ENCODE measurements at places on chromosomes 11 and 22.

DNA sequence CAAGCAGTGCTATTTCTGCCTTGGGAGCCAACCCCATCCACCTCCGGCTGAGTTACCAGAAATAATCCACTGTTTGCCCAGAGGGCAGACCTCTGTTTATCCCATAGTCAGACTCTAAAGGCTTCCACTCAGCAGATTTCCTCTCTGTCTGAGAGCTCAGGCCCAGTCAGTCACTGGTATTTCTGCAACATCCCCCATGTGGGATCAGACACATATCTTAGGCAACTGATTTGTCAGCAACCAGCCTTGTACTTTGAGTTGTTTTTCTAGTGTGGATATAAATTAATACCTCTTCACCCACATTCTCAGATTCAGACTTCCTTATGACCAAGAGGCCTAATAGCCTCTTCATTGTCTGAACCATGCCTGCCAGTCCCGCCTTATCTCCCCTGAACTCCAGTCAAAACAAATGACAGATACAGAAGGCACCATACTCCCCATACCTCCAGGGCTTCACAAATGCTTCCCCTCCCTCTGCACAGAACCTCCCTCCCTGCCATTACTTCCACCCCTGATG lies 193.6 kb downstream of the FAM76B start:
- peak; percentile 67 for DNase-seq

DNA sequence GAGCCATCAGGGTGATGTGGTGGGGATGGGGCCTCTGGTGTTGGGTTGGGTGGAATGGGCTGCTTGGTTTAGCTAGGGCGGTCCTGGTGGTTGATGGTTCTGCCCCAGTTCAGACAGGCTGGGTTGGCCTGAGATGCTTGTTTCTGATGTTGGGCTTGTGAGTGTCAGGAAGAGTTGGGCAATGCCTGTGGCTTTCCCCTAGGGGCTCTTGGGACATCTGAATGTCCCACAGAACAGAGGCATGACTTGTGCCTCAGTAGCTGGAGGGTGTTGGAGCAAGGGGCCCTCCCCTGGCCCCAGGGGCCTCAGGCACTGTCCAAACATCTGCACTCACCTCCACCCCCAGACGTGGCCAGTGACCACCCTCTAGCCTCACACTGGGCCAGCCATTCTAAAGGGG lies 14.0 kb upstream of the CTSD start:
- DNase-seq: no peak

GRCh38 chr11:72037554-72038311 lies 39.0 kb downstream of the IL18BP start:
- peak; percentile 38 for DNase-seq

DNA sequence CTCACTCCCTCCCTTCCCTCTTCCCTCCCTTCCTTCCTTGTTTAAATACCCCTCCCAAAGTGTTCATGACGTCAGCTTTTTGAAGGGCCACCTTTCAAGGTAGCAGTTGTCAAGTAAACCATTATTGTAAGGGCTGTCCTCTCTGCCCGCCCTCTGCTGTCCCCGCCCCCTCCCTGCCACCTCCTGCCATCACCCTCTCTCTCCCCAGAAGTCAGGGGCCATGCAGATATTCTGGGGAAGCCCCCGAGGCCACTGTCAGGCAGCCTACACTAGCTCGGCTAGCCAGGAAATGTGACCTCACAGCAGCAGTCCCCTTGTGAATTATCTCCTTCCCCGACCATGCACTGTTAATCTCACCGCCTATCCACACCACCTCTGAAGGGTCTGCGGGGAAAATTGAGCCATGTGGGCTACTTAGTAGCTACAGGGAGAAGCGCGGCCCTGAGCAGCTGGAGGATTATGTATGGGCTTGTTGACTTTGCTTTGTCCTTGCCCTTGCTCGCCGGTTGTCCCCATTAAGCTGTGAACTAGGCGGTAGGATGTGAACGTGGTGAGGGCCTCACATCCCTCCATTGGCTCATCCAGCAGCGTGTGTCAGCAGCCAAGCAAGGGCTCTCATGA lies 42.1 kb upstream of the ATXN10 start:
- no peak for DNase-seq

DNA sequence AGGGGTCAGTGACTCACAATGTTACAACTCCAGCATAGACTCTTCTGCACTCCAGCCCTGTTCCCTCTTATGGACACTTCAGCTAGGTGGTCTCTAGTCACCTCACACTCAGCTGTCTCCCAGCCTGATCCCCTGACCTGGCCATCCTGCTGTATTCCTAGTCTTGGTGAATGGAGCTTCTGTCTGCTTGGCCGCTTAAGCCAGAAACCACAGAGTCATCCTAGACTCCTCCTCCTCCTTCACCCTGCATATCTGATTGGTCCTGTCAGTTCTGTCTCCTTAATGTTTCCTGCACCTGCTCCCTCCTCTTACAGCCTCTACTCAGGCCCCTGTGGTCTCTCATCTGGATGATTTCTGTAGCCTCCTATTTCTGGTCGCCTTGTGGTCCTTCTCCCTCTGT lies 144.9 kb downstream of the HIPK3 start:
- DNase-seq: no peak
